ENCODE measurements at places on chromosomes 5 and 9.

- DNase-seq, result no peak
Observed at GRCh38 chr9:4371108-4371507, 71.2 kb upstream of the GLIS3 start.

DNA sequence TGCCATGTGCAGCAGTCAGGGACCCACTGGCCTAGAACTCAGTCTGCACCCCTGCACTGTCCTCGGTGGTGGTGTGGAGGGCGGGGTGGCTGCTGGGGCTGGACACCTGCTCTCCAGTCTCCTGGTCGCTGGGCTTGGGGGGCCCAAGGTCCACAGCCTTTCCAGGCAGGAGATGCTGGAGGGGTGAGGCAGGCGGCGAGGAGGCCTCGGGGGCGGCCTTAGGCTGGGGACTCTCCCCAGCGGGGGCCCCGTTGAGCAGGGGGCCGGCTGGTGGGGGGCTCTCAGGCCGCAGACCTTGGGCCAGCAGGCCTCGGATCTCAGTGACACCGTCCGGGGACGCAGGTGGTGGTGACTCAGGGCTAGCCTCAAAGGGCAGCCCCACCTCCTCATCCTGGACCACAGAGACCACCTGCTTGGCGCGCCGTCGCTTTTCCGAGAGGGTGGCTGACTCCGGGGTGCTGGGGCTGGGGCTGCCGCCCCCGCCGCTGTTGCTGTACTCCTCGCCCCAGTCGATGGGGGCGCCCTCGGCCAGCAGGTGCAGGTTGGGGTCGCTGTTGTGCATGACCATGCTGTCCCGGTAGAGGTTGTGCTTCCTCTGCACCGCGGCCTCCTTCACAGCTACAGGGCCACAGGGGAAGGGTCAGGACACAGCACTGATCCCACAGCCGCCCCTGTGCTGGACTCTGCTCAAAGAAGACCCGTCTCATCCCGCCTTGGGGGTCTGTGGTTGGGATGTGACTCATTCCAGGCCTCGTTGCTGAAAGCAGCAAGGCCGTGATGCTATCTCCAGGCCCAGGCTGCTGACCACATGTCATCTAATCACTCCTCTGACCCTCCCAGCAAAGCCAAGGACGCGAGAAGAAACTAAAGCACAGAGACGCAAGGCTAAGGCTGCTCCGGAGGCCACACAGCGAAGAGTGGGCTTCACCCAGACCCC is 55.8 kb downstream of the LRSAM1 start:
- no peak for DNase-seq

- no peak for DNase-seq
Observed at GRCh38 chr9:4116071-4116581, 183.7 kb downstream of the GLIS3 start.

DNA sequence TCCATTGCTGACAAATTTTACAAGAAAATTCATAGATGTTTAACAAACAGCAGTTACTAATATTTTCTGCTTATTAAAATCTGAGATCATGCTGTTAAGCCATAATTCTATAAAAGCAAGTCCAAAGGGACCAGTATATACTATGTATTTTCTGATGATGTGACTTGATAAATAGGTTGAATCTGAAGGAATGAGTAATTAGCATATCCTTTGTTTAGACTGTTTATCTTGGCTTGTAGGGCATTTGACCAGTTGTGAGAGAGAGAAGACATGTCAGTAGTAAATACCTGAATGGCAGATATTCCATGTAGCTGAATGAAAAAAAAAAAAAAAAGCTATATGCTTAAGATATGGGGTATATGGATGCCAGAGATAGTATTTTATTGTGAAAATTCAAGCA is 14.6 kb downstream of the CPEB4 start:
- no peak for DNase-seq

DNA sequence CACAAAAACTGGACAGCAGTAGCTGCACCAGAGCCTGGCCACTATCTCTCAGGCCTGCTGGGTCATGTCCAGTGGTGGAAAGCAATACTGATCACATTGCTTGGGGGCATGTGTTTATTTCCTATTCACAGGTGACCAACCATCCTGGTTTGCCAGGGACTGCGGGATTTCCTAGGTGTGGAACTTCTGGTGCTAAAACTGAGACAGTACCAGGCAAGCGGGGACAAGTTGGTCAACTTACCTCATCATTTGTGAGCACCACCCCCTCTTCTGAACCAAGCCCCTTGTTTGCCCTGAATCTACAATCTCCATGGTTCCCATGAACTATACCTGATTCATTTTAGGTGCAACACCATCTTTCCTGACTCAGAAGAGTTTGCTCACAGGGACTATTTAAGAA is 81.3 kb downstream of the TNC start:
- no peak for DNase-seq

- DNase-seq, result no peak
Observed at GRCh38 chr9:88574953-88575352, 40.0 kb downstream of the NXNL2 start.

DNA sequence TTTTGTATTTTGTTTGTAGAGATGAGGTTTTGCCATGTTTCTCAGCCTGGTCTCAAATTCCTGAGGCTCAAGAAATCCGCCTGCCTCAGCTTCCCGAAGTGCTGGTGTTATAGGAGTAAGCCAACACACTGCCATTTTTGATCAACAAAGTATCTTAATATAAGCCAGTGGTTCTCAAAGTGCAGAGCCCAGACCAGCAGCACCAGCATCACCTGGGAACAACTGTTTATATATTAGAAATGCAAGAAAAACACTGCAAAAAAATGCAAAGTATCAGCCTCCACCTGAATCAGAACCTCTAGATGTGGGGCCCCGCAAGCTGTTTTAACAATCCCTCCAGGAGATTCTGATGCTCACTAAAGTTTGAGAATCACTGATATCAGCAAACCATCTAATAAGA is 6.2 kb downstream of the IL17B start:
- DNase-seq, result no peak

- DNase-seq, result no peak
Observed at GRCh38 chr9:116287721-116288120, 134.1 kb downstream of the PAPPA start.

DNA sequence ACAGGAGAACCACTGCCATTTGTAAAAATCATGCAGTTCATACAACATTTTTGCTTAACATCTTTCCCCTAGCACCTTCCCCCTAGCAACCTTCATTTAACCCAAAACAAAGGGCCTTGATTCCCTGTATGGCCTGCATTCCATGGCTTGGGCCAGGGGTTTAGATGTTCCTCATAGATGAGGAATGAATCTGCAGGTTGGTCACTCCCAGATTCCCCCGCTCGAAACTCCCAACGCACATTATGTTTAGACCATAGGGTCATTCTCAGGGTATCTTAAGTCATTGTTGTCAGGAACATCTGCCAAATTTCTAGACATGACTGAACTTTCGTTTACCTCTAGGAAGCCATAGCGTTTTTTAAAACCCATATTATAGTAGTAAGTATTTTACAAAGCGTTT is 282.2 kb upstream of the VLDLR start:
- DNase-seq, result no peak

DNA sequence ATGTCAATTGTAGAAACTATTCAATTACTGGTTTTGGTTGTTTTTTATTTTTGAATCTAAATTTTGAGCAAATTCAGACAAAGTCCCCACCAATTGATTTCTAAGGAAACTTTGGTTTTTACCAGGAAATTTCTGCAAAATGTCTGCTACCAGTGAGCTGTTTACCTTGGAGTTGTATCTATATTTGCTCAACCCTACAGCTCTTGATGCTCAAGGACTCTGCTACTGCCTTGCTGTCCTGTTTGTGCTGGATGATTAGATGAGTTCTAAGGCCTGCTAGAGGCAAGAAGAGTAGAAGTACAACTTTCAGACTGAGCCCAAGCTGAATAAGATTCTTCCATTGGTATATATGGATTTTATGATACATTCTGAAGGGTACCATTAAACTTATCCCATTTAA is 42.6 kb upstream of the KIF2A start:
- DNase-seq, result no peak

GRCh38 chr5:65742565-65743231 is 20.7 kb downstream of the NLN start:
- DNase-seq, result peak; percentile 11

GRCh38 chr5:19920761-19921160 is 67.2 kb downstream of the CDH18 start:
- DNase-seq, result no peak

DNA sequence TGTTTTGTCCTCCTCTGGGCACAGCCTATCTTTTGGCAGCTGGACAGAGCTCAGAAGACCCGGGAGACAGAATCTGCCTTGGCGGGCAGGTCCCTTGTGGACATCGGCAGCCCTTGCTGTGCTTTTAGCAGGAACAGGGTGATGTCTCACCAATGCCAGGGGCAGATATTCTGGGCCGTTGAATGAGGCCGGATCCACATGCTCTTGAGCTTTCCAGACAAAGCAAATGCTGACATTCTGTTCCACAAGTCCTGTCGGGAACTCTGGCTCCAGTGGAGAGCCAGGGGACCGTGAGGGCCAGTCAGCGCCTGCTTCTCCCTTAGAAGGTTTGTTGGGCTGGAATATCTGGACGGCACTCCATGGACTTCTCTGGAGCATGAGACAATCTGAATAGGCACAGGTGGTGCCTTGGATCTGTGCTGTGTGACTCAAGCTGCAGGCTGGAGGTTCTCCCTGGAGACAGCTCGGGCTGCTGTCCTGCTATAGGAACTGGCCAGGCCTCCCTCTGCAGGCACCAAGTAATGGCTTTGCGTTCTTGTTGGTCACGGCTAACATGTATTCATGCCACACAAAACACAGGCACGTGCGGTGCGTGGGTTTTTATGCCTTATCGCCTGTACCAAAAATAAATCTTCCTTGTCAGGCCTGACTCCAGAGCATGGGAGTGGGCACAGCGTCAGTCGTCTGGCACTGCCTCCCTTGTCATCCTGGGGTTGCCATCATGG is 80.3 kb downstream of the GADD45G start:
- DNase-seq, result no peak

- no peak for DNase-seq
Observed at GRCh38 chr9:77604316-77604715, 43.8 kb downstream of the GNA14 start.

DNA sequence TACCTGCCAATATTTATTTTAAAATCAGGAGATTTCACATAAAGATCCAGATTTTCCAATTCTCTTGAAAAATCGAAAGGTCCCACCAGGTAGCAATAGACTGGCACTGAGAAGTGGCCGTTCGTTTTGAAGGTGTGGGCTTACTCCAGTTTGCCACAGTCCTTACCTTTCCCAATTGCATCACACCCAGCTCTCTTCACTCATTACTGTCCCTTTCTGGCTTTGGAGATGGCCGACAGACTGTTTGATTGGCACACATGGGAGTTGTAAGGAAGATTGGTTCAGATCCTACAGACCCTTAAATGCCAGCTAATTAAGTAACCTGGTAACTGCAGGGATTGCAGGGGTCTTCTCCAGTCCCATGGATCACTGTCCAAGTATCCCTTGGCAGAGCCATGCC is 68.7 kb upstream of the LARP1 start:
- no peak for DNase-seq

- no peak for DNase-seq
Observed at GRCh38 chr9:24479361-24480059, 66.2 kb downstream of the IZUMO3 start.

DNA sequence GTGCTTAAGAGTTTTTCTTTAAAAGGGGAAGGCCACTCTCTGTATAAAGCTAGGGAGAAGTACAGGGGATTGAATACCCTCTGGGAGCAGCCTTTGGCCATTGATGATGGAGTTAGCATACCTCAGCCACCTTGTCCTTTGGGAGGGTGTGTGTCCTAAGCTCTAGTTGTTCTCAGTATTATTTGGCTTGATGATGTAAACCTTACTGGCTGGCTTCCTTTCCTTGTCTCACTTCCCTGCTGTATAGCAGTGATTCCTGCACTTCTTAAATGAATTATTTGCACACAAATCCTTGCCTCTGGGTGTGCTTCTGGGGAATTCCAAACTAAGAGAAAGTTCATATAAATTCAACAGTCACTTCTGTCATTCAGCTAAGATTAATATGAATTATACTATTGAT is 234.9 kb upstream of the RIOK2 start:
- no peak for DNase-seq

DNA sequence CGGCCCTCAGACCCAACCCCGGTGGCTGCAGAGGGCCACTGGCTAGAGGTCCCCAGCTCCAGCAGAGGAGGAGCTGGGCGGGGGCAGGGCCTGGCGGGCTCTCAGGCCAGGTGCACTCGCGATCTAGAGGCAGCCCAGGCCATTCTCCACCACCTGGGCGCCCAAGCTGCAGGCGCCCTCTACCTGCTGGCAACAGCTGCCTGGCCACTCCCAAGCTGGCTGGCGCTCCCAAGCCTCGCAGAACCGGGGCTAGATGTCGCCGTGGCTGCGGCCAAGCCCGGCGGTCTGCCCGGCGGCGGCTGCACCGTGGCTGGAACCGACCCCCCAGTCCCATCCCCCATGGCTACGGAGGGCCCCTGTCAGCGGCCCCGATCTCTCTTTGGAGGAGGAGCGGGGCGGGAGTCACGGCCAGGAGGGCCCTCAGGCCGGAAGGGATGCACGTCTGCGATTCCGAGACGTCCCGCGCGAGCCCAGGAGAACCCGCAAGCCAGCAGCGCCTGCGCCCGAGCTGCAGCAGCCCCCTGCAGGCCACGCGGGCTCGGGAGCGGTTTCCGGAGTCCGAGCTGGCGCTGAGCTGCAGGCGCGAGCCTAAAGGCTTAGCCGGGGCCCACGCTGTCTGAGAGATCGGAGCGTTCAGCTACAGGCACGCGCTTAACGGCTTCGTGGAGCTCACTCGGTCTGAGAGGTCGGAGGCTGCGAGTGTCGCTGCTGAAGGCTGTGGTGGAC is 44.3 kb upstream of the BICD2 start:
- peak; percentile 55 for DNase-seq

GRCh38 chr9:85040146-85040545 is 370.6 kb downstream of the NTRK2 start:
- DNase-seq, result no peak

DNA sequence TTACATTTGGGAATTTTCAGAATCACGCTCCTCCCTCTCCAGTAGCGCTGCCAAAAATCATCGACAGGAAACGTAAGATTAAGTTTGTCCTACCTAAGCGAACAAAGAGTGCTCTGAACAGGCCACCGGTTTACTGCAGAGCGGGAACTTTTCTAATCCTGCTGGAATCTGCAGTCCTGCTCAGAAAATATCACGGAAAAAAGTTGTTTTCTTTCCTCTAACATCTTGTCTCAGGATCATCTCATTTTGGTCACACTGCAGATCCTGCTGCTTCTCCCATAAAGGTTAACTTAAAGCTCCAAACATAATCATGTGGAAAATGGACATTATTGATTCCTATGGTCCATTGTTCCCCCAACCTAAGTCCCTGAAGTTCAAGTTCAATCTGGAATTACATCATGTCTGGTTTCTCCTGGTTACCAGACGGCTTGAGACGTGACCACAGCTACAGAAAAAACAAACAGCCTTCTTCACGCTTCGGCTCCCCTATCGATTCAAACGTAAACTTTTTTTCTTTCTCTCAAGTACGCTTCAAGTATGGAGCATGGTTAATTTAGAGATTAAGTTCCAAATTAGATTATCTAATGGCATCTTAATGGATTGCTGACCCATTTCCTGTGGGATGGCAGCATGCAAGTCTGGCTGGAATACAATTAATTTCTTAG is 217.6 kb downstream of the NFIB start:
- DNase-seq, result no peak

- no peak for DNase-seq
Observed at GRCh38 chr5:146797658-146798057, 80.9 kb downstream of the PPP2R2B start.
